ENCODE measurements at places on chromosomes 5 and 9.
A peak's percentile ranks its signal among the peaks of the same experiment; 100 is the strongest.

- DNase-seq, result no peak
Observed at GRCh38 chr5:65858316-65858715, 68.1 kb upstream of the ERBIN start.

GRCh38 chr9:129513856-129514496 is 106.9 kb downstream of the C9orf50 start:
- no peak for DNase-seq

DNA sequence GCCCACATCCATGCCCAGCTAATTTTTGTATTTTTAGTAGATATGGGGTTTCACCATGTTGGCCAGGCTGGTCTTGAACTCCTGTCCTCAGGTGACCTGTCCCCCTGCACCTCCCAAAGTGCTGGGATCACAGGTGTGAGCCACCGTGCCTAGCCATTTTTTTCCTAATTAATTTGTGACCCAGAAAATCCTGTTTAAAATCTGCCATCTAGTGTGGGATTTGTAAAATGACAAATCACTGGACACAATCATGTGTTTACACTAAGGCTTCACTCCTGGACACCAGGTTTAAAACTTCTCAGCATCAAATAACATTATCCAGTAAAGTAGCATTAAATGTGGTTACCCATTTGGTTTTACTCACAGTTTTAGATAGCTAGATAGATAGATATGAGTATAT is 18.6 kb upstream of the KDM4C start:
- DNase-seq, result no peak

DNA sequence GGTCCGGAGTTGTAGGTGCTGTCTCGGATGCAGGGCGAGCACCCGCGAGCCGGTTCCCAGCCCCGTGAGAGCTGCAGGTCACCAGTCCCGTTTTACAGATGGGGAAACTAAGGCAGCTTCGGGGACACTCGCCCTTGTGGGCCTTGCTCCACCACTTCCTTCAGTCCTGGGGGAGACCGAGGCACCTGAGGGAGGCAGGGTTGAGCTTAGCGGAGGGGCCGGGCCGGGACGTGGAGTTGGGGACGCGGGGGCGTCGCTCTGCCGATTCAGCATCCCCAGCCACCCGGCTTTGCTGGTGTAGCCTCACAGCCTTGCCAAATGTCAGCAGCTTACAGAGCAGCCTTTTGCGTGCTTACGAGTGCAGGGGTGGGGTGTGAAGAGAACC is 530 bp downstream of the BBLN start:
- peak; percentile 70 for DNase-seq

DNA sequence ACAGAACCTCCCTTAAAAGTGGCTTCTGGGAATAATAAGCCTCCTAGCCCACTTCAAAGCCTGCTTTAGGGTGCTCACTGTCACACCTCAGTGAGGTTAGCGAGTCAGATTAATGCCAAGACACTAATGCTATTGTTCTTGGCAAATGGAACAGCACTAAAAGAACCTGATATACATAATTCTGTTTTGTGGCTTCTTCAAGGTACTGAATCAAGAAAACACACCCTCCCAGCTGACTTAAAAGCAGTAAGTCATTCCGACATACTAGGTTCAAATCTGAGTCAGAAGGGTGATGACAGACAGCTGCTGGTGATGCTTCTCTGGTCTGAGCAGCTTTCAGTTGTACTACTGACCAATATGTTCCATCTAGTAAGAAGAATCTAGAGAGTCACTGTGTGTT is 121.6 kb downstream of the OXCT1 start:
- no peak for DNase-seq

GRCh38 chr5:148972974-148973374 is 89.9 kb downstream of the SH3TC2 start:
- no peak for DNase-seq

DNA sequence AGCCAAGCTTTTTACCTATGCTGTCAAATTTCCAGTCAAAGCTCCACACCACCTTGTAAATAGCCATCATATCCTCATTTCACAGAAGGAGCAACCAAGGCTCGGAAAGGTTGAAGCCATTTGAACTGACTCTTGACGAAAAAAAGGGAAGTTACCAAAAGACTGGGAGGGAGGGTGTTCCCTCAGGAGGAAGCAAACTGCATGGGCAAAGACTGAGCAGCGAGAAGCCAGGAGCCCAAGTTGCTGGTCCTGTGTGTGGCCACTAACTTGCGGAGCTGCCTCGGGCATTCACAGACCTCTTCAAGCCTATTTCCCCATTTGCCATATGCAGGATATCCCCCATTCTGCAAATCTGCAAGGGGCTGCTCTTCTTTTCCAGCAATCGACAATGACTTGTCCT is 37.4 kb downstream of the TTLL11 start:
- DNase-seq, result no peak

DNA sequence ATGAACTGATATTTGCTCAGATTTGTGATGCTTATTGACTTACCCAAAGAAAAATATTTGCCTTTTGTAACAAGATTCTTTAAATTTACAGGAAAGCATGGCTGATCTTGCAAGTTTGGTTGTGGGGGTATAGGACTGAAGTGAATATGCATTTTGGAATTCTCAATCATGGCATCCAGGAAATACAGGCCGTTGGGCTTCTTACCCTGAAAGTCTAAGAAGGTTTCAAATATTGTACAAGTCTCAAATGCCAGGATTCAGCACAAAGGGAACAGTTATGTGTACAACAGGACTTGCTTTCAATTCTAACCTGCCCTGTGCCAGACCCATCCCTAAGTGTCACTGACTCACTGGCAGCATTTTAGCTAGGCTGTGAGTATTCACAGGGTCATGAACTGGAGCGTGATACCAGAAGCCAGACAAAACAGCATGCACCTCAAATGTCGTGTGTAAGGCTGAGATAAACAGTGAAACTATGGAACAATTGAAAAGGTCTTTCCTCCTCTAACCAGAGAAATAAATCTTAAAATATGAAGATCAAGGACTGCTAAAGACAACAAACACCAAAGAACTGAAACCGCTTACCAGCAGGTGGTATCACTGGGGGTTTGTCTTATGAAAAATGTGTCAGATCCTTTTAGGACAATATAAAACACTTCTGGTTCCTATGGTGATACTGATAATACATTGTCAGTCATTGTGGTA is 168.6 kb upstream of the RGMB start:
- DNase-seq, result no peak

GRCh38 chr5:98458004-98458403 is 315.5 kb upstream of the RGMB start:
- DNase-seq, result no peak

GRCh38 chr5:123813937-123814624 is 302.1 kb downstream of the CSNK1G3 start:
- DNase-seq, result no peak

GRCh38 chr5:23289162-23289561 is 218.2 kb upstream of the PRDM9 start:
- no peak for DNase-seq

DNA sequence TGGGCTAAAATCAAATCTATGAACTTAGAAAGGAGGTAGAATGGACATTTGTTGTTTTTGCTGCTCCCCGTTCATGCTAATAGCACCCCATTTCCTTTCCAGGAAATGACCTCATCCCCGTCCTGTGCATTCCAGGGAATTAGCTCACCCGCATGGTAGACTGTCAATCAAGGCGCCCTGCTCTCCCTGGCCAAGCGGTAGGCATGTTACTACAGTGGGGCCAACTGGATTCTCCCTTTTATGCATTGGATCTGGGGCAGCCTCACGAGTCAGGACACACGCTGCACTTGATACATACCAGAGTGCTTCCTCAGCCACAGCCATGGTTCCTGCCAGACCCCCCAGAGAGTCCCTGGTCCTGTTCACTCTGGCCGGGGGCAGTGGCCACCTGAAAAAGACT is 111.0 kb upstream of the PTCH1 start:
- DNase-seq, result no peak

DNA sequence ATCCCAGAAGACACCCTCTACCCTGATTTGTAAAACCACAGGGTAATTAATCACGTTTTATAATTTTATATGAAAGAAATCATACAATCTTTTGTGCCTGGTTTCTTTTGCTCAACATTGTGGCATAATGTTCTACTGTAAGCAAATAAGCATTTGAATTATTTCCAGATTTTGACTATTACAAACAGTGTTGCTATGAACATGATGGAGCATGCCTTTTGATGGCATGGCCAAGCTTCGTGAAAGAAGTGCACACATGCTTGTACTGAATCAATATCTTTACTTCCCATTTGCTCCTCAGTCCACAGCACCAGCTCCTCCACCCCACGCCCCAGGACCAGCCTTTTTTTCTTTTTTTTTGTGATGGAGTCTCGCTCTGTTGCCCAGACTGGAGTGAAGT is 29.9 kb downstream of the ACSL6 start:
- no peak for DNase-seq

DNA sequence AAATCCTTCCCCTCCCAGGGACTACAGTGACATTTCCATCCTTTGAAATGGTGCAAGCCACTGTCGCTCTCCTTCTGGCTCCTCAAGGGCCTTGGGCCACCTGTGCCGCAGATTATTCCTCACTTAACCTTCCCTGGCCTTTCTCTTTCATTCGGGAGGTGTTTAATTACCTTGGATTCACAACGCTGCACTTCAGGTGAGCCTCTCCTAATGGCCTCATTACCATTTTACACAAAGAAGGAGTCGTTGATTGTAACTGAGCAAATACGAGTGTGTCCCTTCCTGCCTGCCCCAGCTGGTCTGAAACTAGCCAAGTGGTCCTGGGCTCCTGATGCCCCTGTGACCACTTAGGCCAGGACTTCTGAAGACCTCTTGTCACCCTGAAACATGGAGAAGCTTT is 205.0 kb downstream of the CRB2 start:
- DNase-seq, result no peak

- no peak for DNase-seq
Observed at GRCh38 chr5:6398570-6399230, 20.4 kb upstream of the MED10 start.

DNA sequence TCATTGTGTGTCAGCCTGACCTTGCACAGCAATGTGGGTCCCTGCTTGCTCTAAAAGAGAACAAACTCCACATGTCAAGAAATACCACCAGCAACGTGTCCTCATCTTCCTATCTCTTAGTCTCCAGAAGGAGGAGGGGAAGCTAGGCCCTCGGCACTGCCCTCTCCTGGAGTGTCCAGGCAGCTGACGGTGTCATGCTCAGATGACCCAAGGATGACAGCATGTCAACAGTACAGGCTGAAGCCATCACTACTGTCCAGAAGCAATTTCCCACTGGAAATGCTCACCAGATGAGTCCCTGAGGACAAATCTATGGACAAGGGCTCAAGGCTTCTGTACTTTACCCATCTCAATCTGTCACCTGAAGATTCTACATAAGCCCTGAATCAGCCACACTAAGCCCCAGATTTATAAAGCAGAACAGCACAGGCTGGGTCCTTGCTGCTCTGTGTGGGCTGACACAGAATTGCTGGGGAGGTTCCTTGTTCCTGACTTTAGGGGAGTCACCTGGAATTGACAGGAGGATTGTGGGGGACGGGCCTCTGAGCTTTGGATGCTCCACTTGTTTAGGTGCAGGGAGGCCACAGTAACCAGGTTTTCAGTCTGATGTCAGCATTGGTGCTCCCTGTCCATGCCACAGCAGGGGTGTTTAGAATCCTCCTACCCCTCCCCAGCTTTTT is 210.2 kb downstream of the DAB2IP start:
- no peak for DNase-seq

DNA sequence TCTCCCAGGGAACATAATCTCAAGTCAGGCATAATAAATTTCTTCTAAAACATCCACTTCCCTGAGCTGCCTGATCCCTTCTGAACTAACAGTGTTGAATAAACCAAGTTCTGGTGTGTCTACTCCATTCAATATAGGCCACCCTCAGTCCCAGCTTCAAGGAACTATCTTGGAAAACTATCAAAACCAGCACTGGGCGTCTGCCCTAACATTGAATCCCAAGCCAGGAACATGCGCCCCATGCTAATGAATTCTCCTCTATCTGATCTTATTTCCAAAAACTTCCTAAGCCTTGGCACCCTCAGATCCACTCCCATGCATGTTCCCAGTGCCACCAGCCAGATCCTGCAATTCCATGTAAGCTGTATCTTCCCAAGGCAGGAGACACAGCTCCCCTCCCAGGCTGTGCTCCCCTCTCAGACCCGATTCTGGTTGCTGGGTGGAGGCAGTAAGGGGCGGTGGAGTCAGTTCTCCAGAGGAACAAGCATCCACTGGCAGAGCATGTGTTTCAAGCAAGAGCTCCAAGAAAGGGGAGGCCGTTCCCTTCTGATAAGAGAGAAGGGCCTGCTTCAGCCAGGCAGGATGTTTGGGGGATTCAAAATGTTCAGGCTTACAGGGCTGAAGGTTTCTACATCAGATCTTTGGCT is 13.1 kb upstream of the FOXI1 start:
- DNase-seq, result no peak

GRCh38 chr5:151758141-151758429 is 346 bp downstream of the ATOX1 start:
- no peak for DNase-seq

GRCh38 chr5:116517488-116517887 is 57.1 kb downstream of the SEMA6A start:
- DNase-seq, result no peak

DNA sequence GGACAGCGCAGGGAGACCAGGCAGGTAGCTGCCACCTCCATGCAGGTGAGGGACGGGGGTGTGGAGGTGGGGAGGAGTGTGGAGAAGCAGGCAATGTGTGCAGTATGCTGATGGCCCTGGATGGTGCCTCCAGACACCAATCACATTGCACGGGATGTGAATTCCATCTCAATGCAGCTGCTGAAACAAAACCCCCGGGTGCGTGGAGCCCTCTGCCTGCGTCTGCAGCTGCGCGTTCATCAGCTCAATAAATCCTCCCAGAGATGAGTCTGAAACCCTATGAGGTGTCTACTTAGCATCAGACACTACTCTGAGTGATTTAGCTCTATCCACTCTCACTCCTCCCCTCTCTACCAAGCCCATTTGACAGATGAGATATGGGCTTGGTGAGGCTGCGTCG is 10.3 kb downstream of the SOHLH1 start:
- no peak for DNase-seq

DNA sequence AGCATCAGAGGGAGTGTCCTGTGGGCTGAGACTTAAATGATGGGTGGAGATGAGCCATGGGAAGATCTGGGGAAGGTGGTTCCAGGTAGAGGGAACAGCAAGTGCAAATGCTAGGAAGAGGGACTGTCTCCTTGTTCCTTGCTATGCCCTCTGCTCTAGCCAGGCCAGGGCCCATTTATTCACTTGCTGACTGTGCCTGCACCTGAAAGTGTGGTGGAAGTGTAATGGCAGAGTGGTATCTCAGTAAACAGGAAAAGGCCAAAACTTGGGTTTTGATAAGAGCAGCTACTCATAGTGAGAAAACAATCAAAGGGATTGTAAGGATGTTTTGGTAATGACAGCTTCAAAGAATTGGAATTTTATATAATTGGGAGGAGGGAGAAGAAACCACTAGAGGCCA is 32.4 kb downstream of the TLE4 start:
- DNase-seq, result no peak

Data from stimulated activated CD4-positive, alpha-beta T cell treated with anti-CD3 and anti-CD28 coated beads, Interleukin-4, amount 100 ng/mL, for 4 hours (primary cell).